EH (cell line): ENCODE measurements at places on chromosomes 4 and X.
A peak's percentile ranks its signal among the peaks of the same experiment; 100 is the strongest.

- no peak for DNase-seq
Observed at GRCh38 chr4:175282407-175282806, 364.2 kb downstream of the ADAM29 start.

DNA sequence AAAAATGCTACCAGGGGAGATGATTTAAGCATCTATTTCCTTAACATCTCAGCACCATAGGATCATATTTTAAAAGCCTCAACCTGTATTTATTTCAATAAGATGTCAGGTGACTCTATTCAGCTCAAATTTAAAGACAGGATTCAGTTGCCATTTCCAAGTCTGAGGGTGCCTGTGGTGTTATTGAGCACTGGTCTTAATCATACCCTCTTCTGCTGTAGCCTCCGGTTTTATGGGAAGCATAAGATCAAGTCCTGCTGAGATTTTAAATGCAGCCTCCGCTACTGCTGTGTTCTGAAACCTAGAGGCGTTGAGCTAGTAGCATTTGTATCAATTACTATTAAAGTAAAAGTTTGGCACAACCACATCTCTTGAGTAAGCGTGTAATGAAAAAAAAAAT, 185.7 kb upstream of the NWD2 start:
- no peak for DNase-seq

- DNase-seq, result peak; percentile 53
Observed at GRCh38 chr4:184807797-184808712, 17.7 kb downstream of the ACSL1 start.

GRCh38 chr4:180542445-180543100, 1700.6 kb upstream of the TENM3 start:
- DNase-seq, result no peak

GRCh38 chr4:151855747-151856146, 94.9 kb upstream of the GATB start:
- no peak for DNase-seq

DNA sequence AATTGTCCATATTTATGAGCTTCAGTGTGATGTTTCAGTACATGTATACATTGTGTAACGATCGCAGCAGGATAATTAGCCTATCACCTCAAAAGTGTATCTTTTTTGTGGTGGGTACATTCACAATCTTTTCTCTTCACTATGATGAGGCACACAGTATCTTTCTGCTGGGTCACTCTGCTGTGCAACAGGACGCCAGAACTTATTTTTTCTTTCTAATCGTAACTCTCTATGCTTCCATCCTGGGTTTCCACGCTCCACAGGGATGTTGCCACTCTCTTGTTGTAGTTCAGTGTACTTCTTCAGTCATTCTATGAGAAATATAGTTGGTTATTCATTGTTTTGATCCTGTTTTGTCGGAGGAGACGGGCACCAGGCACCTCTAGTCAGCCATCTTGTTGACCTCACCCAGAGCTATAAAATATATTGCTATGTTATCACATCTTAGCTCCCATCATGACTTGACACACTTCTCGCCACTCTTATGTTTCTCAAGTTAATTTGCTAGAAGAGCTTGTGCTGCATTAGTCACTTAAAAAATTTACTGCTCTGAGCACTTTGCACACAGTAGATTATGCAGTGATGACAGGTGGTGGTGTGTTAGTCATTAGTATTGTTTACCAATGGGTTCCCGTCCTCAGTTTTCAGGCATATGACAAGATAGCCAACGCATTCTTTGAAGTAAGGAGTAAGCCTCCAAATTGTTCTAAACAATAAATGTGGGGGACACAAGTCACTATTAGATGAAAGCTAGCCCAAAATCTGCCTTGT, 1002.7 kb upstream of the PCDH7 start:
- DNase-seq, result no peak

DNA sequence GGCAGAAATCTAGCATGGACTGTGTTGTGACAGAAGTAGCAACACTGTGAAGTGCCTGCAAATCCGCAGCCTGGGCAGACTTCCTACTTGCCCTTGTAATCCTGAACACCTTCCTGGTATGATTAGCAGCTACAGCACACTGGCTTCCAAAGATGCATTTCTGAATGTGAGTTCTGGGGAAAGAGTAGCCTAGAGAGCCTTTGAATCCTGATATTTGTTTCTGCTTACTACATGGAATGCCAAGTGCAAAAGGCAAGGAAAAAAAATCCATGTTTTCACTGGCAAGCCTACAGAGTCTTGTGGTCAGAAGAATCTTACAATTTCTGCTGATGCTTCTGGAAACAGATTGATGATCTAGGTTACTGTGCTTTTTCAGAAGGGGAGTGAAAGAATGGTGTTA, 223.7 kb downstream of the COL25A1 start:
- peak; percentile 84 for DNase-seq

- DNase-seq, result peak; percentile 84
Observed at GRCh38 chr4:141643557-141643956, 7.2 kb downstream of the IL15 start.

DNA sequence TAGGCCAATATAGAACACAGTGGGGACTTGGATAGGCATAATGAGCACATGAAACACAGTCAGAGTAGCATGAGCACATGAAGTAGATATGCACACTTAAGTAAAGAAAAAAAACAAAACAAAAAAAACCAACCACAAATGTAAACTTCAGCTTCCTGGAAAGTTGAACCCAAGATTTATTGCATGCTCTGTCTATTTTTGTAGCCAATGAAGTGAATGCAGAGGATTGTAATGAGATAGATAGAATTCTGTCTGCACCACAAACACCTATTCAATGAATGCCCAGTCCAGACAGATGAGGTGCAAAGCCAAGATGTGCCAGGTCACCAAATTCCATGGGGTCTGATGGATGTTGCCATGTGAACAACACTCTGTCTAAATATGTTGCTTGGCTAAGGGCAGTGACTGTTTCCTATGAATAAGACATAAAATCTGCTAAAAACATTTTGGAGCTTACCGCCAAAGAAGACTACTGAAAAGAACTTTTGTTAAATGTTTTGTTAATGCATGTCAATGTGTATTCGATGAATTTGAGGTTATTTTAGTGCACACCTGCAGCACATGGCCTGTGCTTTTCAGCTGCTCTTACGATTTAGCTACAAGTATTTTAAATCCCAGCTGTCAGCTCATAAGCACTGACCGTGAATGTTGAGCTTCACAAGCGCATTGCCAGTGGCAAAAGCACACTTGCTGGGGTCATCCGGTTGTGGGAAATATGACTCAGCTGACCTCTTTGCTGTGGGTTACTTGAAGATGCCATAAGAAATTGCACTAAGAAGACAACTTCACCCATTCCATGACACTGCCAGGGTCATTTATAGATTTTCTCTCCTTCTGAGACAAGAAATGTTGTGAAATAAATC, 374.8 kb upstream of the GNPDA2 start:
- no peak for DNase-seq

- DNase-seq, result no peak
Observed at GRCh38 chr4:82223715-82224114, 150.1 kb downstream of the HNRNPD start.

- no peak for DNase-seq
Observed at GRCh38 chrX:136146614-136147314, 569 bp upstream of the FHL1 start.
